ENCODE measurements at places on chromosomes 7 and 10.

DNA sequence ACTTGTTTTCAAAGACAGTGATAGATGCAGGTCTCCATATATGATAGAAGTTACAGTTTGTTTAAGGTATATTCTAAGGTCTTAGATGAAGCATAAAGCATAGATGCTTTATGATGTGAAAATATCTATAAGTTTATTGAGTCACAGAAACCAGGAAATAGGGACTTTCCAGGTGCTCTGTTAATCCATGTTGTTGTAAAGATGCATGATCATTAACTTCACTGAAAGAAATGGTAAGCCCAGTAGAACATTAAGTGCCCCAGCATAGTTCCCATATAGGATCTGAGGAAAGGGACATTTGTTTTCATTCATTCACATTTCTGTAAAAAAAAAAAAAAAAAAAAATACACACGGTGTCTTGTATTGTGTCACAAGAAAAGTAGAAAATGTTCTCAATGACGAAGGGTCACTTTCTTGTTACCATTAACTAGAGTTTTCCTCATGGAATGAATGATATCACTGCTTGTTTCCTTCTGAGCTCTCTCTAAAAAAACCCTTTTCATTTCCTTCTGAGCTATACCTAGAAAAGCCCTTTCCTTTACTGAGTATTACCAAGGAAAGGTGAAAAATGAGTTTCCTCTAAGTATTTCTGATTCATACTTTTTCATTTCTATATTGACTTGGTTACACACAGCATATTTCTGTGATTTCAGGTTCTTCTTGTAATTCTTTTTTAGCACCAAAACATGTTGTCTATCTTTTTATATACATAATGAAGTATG is 105.2 kb downstream of the MACC1 start:
- DNase-seq: no peak

DNA sequence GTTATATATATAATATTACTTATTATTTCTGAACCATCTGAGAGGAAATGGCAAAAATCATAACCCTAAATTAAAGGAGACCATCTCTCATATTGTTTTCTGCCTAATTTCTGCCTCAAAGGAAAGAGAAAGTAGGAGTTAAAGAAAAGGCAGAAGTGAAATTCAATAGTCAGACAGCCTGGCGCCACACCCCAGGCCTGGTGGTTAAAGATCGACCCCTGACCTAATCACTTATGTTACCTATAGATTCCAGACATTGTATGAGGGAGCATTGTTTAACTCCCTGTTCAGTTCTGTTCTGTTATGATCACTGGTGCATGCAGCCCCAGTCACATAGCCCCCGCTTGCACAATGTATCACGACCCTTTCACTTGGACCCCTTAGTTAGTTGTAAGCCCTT is 24.9 kb upstream of the CHST3 start:
- no peak for DNase-seq

DNA sequence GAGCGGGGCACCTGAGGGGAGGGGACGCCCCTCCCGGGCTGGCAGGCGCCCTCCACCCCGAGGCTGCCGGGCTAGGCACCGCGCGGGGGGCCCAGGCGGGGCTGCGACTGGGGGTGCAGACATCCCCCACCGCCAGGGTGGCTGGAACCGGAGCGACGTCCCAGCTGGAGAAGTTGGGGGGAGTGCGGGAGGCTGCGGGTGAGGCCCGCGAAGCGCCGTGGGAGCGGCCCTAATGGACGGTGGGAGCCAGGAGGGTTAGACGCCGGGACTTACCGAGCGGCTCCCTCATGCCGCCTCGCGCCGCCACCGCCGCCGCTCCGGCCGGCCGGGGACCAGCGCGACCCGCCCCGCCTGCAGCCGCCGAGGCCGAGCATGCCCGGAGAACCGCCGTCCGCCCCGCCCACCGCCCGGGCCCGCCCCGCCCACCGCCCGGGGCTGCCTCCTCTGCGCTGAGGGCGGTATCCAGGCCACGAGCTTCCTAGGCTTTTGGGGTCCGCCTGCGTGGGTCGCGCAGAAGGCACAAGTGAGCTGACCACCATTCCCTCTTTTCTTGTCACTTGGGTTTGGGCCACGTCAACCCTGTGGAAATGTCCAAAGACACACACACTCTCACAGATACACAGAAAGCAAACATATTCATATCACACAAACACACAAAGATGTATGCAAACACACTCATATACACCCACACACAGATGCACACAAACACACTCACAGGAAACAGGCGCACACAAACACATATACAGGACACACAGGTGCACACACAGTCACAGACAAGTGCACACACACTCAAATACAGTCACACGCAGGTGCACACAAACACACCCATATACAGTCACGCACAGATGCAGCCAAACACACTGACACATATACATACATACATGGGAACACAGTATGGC is at the start of gene JCAD:
TSS of gene JCAD (minus strand) at position 378 of the 899 bp plus-strand sequence. CDS start 11,774 bp downstream, outside the sequence.
- no peak for DNase-seq

DNA sequence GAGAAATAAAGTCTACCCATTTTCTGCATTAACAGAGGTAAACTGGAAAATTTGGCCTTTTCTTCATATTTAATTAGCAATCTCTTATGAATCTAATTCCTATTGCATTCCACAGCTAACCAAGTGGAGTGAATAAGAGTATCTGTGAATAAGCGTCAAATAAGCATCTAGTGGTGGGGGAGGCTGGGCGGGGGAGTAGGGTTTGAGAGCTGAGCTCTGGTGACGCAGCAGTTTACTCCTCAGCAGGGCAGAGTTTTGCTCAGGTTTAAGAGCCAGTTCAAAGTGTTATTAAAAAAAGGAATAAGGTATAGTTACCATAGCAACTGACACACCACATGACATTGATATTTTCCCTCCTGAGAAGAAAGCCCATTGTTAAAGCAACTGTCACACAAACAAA is 1346.8 kb upstream of the CELF2 start:
- DNase-seq: no peak

DNA sequence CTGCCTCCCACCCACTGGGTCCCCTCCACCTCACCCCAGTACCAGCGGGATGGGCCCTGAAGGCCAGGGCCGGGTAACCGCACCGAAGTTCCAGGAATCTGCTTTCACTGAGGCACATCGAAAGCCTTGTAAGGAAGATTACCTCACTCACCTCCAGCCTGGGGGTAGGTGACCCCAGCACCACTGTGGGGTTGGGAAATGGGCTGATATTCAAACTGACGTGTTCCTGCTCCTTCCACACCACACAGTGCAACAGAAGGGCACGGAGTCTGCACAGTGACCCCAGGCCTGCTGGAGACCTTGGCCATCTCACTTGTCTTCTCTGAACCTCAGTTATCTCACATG is 29.8 kb downstream of the NPS start:
- no peak for DNase-seq

GRCh38 chr7:22861576-22861975 is 38.9 kb upstream of the TOMM7 start:
- no peak for DNase-seq

- no peak for DNase-seq
These were observed 12.1 kb downstream of the TFR2 start for GRCh38 chr7:100629117-100629716.

- DNase-seq: no peak
These were observed 18.3 kb downstream of the GPER1 start for GRCh38 chr7:1106063-1106792.

GRCh38 chr7:73829505-73829904 is 1.3 kb upstream of the CLDN4 start:
- no peak for DNase-seq

DNA sequence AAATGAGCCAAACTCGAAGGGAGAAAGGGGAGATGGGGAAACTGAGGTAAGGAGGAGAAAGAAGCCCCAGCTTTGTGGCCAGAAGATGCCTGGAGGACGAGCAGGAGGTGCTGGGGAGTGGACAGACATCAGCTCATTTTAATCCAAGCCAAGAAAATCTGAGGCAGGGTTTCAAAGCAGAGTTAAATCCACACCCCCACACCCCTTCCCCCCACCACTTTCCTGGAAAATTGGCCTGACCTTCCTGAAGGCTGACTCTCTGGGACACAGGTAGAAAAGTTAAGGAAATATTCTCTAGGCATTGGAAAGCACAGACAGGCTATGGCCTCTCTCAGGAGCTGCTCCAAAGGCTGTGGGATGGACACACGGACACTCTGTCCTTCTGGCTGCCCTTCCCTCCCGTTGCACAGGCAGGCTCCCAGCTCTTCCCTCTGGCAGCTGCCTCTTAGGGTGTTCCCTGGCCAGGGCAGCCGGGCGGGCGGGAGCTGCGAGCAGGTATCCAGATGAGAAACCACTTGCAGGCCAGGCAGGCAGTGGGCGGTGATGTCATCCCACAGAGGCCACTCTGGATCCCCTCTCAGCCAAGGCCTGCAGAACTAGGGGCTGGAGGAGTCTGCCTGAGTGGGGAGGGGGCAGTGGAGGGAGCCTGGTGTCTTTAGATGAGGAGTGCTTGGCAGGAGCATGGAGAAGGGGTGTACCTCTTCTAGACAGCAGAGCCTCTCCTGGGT is 171.8 kb downstream of the NEURL1 start:
- DNase-seq: no peak

DNA sequence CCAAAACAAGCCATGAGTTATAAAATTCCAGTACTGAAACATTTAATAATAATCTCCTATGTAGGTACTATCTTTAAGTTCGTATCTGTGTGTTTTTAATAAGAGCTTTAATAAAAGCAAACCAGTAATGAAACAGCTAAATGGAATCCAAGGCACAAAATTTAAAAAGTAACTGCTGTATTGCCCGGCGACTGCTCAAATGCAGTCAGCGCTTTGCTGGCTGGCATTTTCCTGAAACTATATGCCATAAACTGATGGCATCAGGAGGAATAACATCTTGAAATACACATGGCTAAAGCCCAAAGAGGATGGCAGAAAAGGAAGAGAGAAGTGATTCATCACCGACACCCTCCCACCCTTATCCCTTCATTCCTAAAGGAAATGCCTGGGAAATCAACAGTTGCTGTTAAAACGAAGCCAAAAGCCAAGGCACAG is 133.1 kb downstream of the CUBN start:
- DNase-seq: no peak

DNA sequence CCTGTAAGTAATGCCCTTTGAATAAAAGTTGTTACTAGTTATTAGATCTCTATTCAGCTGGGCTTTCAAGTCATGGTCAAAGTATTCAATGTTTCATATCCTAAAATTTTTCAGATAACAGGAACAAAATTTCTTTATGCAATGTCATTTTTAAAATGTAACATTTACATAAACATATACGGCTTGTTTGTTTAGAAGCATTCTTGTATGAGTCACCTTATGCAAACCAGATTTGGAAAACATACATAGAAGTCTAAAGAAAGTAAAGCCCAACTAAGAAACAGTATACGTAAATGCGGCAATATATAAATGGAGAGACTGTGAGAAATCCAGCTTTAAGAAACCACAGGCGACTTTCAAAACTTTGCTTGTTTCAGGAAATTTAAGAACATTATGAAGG is 10.5 kb downstream of the TMEM168 start:
- DNase-seq: no peak

DNA sequence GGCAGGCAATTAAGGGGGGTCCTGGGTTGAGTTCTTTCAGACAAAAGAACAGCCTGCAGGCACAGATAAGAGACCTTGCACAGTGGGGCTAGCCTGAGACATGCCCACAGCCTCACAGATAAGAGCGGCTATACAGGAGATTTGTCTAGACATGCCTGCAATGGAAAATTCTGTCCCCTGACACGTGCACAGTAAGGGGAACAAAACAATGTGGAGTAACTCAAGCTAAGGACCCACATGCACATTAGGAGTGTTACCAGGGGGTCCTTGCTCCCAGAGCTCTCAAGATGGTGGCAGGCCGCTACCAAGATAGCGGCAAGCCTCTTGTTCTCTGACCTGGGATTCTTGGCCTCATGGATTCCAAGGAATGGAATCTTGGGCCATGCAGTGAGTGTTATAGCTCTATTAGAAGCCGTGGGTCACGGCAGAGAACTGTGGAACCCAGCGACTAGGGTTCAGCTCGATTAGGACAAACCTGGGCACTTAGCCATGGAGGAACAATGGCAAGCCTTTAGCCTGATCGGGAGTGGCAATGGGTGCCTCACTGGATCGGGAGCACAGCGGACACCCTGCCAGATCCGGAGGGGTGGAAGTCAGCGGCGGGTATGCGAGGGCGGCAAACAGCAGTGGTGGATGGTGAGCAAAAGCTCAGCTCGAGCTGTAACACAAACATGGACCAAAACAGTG is 196.9 kb downstream of the CCSER2 start:
- no peak for DNase-seq

- DNase-seq: no peak
These were observed 206.7 kb upstream of the PTPRZ1 start for GRCh38 chr7:121666306-121666705.

GRCh38 chr10:74231375-74231774 is 80.4 kb downstream of the ADK start:
- DNase-seq: no peak

- DNase-seq: no peak
These were observed 297.8 kb downstream of the DNAJB6 start for GRCh38 chr7:157634401-157635147.

- no peak for DNase-seq
These were observed 71.3 kb downstream of the HDAC9 start for GRCh38 chr7:18566829-18567228.

- no peak for DNase-seq
These were observed 61.4 kb downstream of the BICC1 start for GRCh38 chr10:58574058-58574457.

- no peak for DNase-seq
These were observed 53.0 kb downstream of the SNX13 start for GRCh38 chr7:17887286-17887685.
